ENCODE measurements at places on chromosomes 6 and 20.

DNA sequence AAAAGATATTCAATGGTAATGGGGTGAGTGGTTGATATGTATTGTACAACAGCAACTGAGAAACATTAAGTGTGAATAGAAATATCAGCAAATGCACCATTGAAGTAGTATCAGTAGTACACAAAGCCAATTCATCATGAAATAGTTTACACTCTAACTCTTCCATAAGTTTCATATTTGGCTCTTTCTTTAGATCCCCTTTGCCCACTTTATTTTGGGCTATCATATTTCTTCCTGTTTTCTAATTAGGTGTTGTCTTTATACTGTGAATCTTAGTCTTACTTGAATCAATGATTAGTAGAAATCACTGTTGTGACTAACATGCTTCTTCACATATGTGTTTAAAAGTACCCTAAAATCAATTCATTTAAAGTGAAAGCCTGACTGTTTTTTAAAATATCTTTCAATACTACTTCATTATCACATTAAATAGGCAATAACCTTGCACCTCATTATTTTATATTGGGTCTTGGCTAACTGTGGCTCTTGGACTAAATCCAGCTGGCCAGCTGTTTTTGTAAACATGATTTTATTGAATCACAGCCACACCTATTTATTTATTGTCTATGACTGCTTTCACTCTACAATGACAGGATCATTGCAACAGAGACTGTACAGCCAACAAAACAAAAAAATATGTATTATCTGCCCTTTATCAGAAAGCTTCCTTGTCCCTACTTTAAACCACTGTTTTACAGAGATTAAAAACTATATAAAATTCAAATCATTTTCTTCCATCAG is 38.9 kb downstream of the EYS start:
- no peak for DNase-seq

DNA sequence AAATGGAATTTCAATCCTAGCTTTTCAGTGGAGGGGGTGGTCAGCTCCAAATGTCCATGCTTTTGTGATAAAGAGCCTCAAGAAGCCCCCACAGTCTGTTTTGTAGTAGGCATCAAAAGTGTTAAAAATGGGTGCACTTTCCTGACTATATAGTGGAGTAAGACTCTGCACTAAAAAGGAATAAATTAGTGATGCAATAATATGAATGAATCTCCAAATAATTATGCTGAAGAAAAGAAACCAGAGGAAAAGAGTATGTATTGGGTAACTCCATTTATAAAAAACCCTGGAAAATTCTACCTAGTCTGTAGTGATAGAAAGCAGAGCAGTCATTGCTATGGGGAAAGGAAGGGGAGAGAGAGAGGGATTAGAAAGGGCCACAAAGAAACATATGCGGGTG is 310.4 kb upstream of the SUPT3H start:
- DNase-seq: no peak

GRCh38 chr6:42569102-42570028 is 5.5 kb downstream of the UBR2 start:
- DNase-seq: no peak

DNA sequence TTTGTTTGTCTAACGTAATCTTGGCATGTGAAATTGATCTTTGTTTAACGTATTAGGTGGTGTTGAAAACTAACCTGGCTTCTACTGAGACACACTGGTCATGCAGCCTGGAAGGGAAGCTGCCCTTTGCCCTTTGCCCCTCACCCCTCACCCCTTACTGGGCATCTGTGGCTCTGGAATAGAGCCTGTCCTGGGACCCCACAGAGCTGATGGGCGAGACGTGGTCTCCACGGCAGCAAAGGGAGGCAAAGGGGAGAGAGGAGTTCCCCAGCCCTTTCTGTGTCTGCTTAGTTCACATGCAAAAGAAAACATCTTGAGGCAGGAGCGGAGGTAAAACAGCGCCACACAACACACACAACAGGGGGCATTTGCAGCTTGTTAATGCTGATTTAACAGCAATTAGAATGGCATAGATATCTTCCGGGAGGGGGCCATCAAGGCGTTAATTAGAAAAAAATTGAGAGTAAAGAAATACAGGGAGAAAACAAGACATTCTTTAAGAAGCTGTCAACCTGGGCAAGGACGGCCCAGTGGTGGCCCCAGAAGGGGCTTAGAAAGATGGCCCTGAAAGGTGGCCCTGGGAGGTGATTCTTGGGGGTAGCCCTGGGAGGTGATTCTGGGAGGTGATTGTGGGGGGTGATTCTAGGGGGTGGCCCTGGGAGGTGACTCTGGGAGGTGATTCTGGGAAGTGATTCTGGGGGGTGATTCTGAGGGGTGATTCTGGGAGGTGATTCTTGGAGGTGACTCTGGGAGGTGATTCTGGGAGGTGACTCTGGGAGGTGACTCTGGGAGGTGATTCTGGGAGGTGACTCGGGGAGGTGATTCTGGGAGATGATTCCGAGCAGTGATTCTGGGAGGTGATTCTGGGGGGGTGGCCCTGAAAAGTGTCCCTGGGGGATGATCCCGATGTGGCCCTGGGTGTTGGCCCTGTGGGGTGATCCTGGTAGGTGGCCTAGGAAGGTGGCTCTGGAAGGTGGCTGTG is 44.5 kb upstream of the DACT2 start:
- no peak for DNase-seq

DNA sequence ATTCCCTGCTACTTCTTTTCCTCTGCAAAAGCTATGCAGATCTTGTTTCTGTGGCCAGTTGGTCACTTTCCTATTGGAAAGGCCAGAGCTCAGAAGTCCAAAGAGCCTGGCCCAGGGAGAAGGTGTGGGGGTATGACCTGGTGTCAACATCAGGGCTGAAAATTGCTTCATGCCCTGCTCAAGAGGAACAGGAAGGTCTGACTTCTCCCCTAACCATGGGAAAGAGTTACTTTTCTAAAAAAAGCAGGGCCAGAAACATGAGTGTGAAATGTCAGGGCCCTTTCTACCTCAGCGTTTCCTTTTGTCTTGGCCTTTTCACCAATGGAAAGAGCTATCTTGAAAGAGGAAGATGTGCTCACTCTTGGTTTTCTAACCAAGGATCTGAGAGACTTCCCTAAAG is 117.4 kb downstream of the MAFB start:
- no peak for DNase-seq

DNA sequence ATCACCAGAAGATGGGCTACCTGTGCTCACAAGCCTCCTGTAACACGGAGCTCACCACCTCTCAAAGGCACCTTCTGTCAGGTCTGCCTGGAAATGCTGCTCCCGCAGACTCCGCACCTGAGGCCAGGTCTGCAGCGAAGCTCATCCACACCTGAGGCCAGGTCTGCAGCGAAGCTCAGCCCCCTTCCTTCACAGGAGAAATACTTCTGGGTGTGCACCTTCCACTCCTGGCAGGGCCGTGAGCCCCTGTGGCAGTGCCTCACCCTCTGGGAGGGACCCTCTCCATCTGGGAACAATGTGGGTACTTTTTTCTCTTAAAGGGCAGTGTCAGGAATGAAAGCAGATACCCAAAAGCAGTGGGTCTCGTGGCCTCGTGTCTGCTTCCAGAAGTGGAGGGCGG is 1.4 kb upstream of the SLCO4A1 start:
- DNase-seq: no peak

- DNase-seq: no peak
These were observed 121.0 kb upstream of the PRDM1 start for GRCh38 chr6:105964979-105965760.

- no peak for DNase-seq
These were observed 18.5 kb upstream of the CEP43 start for GRCh38 chr6:166980738-166981137.

DNA sequence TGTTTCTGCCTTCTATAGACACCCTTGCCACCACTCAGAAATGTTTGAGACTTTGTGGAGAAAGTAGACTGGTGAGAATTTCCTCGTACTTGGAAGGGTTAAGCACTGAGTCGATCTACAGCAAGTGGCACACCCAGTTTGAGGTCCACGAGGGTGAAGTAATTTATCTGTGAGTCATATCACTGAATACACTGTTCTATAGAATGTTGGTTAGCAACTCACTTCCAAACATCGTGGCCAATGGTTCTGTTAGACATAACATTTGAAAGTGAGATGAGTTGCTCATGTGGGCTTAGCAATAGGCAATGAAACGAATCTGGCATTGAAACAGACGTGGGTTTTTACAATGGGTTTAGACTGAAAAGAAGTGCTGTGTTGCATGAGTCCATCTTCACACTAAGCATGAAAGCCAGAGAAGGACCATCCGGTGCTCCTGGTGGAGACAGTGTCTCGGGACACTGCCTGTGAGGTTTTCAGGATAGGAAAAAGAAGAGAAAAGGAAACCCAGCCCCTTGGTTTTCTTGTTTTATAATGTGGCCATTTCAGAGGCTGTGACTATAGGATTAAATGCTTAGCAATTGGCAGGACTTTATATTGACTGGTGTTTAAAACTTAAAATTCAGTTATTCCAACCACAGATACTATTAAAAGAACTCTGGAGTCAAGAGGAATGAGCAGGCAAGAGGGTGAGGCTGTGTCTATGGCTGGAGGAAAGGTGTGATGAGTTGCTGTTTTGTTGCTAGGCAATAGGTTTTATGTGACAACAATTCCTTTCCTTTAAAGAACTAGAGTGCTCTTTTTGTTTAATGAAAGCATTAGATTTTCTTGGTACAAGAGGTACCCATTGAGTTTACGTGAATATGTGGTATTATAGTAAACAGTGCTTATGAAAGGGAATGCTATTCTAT is 31.0 kb upstream of the EZR start:
- peak; percentile 65 for DNase-seq

DNA sequence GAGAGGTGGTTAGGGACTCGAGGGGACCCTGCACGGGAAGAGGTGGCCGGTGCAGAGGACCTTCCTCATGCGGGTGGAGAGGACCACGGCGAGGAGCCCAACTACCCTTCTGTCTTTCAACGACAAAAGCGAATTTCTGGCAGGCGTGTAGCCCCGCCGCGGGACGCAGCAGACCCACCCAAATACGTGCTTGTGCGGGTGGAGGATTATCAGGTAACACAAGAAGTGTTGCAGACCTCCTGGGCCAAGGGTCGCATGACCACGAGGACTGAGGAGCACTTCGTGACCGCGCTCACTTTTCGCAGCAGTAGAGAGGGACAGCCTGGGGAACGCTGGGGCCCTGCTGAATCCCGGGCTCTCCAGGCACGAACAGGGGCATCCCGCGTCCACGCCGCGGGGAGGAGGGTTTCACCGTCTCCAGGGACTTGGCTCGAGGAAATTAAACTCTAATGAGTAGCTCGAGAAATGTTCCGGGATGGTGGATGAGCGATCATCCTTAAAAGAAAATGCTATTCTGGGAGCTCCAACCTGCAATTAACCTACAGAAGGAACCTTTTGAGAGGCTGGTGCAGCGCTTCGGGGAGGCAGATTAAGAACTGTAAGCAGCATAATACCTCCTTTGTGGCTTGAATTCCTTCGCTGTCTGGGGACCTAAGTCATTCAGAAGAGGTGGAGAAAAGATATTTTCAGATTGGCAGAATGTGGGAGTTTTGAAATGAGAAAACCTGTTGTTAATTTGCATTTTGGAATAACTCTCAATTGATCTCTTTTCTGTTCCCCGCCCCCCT is 804 bp downstream of the C6orf141 start:
- DNase-seq: no peak

GRCh38 chr6:7728855-7729590 is 3.1 kb downstream of the BMP6 start:
- no peak for DNase-seq

DNA sequence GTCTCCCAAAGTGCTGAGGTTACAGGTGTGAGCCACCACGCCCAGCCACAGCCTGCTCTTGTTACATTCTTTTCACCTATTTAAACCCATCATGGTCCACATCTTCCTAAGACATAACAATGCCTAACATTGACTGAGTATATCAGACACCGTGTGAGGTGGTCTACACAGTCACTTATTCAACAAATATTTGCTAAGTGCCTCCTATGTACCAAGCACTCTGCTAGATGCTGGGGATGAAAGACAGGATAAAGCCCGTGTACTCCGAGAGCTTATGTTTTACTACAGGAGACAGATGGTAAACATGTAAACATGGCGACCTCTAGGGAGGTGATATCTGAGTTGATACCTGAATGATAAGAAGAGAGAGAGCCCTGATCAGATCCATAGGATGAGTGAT is 12.7 kb downstream of the BCL2L1 start:
- DNase-seq: no peak

GRCh38 chr6:90098001-90098531 is 198.6 kb downstream of the BACH2 start:
- no peak for DNase-seq

DNA sequence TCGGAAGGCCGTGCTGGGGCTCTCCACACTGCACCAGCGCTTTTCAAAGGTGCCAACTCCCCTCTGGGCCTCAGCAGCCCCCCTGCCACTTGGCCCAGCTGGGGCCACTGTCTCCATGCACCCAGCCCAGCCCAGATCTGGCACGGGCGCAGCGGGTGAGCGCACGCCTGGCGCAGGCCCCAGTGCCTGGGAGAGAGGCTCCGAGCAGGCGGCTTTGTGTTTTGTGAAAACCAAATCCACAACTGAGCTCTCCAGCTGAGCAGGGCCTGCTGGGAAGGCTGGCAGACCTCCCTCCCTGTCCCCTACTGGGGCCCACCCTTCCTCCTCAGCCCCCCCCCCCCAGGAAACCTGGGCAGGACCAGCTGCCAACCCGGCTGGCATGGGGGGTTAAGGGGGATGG is 17.0 kb downstream of the MDGA1 start:
- DNase-seq: no peak

- no peak for DNase-seq
These were observed 291.4 kb upstream of the QKI start for GRCh38 chr6:163123098-163123497.

DNA sequence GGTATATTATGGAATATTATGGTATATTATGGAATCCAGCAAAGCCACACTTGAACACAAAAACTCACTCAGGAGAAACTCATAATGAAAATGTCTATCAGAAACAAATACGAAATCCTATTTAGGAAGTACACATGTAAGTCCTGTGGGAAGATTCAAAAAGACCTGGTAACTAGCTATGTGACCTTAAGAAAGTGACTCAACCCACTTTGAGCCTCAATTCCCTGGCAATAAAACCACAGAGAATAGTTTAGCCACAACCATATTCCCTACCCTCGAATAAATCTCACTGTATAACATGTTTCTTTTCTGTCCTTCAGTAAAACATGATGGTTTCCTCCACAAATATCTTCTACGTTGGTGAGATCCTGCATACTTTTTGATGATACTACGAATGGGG is 56.4 kb downstream of the ZMYND8 start:
- DNase-seq: no peak
